ENCODE measurements at places on chromosomes 1 and 21.

DNA sequence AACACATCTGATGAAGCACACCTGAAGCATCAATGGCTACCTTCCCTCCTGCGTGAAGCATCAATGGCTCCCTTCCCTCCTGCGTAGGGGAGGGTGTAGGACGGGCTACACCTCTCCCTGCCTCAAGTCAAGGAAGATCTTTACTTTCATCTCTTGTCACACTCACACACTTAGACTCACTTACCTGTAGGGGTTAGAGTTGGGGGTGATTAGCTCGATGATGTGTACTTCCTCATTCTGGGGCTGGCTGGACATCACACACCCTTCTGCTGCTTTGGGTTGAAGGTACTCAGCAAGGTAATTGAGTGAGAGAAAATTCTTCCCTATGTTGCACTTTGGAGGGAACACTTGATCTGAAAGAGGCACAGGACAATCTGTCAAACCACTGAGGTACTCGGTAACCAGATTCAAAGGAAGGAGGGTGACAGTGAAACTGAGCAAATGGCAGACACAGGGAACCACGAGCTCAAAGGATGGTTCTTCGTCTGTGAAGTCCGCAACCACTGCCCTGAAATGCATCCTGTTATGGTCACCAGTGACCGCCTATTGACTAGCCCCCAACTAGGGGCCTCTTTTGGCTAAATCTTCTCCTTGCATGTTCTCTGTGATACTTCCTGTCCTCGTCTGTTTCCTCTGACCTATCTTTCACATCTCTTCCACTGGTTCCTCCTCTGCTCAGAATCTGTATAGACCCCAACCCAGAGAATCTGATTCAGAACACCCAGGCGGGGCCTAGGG lies 156.2 kb downstream of the TGFBR3 start:
- DNase-seq = no peak

DNA sequence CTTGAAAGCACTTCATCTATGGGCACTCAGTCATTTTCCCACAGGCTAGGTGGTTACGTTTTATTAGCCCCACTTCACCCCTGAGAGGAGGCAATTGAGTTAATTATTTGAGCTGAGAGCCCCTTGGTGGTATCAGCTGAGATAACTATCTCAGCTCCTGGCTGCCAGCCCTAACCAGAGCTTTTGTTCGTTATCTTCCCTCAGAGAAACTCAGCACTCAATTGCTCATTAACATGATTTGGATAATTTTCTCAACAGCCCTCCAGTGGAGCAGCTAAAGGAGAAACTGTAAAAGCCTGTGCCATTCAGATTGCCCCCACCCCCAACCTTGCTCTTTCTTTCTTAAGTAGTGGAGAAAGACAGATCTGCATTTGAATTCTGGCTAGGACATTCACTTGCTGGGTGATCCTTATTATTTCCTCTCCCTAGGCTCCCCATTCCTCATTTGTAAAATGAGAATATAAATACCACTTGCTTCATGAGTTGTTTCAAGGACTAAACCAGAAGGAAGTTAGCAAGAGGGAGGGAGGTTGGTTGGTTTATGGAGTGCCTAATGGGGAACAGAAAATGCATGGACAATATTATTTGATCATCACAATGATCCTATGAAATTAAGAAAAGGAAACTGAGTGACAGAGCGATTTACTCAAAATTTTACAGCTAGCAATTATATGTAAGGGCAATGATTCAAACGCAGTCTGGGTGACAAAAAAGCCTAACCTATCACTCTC lies 218.7 kb upstream of the FGGY start:
- DNase-seq = no peak

- no peak for DNase-seq
Observed at GRCh38 chr1:84505493-84506001, 639 bp upstream of the SPATA1 start.

GRCh38 chr21:41283211-41283818 lies 33.3 kb upstream of the FAM3B start:
- peak; percentile 81 for DNase-seq

DNA sequence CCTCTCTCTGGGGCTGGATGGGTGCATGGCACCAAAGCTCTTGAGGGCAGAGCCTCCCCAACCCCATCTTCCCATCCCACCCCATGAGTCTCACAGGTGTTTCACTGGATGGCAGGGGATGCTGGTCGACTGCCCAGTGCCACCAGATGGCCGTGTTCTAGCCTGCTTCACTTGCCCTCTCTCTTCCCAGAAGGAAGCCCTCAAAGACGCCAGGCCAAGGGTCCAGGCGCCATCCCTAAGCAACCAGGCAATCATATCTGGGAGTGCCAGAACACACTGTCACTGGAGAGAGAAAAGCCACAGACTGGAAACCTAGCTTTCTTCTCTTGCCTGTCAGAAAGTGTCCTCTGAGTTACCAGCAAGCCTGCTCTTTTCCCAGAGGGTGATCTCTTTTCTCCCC lies 26.7 kb downstream of the PIGM start:
- DNase-seq = no peak

DNA sequence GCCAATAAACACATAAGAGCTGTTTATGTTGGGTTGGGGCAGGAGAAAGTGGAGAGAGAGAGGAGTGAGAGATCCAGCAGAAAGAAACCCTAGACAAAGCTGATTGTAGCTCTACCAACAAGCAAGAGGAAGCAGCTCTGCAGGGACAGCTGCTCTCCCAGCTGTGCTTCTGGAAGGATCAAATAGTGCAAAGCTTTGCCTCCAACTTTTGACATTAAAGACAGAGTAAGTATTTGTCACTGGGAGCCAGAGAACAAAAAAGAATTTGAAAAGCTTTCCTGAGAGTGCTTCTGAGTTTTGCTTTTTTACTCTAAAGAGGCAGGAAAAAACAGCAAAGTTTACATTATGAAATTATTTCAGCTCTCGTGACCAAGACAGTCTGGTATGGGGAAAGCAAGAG lies 28.5 kb upstream of the C1orf198 start:
- no peak for DNase-seq

GRCh38 chr1:172832006-172832725 lies 173.3 kb downstream of the FASLG start:
- DNase-seq = no peak

GRCh38 chr1:36108314-36108713 lies 16.7 kb downstream of the COL8A2 start:
- peak; percentile 88 for DNase-seq

GRCh38 chr1:10378081-10378841 lies 20.6 kb upstream of the PGD start:
- DNase-seq = peak; percentile 76

GRCh38 chr1:201507360-201507675 lies 395 bp upstream of the CSRP1 start:
- DNase-seq = no peak

DNA sequence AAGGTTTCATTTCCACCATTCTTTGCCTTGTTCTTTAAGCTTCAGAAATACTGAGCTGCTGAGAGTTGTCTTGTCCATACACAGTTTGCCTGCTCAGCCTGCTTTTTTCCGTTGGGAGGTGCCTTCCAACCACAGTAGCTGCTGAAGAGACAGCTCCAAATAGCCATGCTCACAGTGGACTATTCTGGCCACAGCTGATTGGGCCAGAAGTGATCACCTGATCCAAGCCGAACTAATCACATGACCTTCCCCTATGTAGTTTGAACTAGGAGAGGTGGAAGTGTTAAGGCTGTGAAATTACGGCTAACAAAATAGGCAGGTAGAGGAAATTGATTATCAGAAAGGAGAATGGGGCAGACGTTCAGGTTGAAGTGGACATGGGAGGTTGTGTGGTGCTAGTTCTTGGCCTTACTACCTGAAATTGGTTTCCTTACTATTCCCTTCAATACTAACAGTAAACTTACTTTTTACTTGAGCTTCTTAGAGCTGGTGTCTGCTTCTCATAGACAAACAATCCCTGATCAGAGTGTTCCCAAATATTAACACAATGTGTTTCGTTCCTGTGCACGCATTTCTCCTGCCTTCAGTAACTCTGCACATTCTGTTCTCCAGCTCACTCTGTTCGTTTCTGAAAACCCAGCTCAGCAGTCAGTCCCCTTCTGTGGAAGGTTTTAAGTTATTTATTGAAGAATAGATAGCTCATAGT lies 136.1 kb downstream of the RWDD3 start:
- no peak for DNase-seq

DNA sequence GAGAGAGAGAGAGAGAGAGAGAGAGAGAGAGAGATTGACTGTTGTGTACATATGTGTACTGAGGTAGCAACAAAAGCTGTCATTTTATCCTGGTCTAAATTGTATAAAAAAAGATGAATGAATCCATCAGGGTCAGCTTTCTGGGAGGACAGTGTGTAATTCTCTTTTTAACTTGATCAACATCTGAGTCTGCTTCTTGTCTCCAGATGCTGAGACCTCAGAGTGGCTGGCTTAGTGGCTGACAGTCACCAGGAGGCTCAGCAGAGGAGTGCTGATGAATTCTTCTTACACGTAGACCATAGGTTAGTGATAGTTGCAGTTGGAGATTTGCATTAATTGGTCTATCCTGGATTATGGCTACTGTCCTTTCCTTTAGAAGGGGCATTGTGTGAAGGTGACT lies 28.5 kb upstream of the PLXNA2 start:
- no peak for DNase-seq

- no peak for DNase-seq
Observed at GRCh38 chr1:21691739-21692138, 22.6 kb upstream of the RAP1GAP start.

GRCh38 chr1:47241114-47242113 lies 9.4 kb upstream of the TAL1 start:
- DNase-seq = no peak

GRCh38 chr1:214352838-214353237 lies 71.9 kb downstream of the SMYD2 start:
- DNase-seq = no peak

DNA sequence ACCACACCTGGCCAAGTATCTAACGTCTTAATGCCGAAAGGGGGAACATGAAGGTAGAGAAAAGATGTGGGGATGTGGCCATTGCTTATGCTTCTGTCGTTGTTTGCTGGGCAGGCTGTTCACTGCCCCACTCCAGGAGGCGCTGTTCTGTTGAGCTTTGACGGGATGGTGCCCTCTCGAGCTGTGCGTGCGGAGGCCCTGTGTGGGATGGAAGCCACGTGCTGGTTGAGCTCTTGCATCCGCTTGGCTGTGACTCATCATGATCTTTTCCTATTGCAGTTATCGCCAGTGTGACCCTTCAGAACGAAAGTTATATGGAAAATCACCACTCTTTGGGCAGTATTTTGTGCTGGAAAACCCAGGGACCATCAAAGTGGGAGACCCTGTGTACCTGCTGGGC lies 26.3 kb downstream of the MTARC1 start:
- DNase-seq = no peak

- peak; percentile 0 for DNase-seq
Observed at GRCh38 chr1:75514270-75514669, 96.6 kb downstream of the SLC44A5 start.

DNA sequence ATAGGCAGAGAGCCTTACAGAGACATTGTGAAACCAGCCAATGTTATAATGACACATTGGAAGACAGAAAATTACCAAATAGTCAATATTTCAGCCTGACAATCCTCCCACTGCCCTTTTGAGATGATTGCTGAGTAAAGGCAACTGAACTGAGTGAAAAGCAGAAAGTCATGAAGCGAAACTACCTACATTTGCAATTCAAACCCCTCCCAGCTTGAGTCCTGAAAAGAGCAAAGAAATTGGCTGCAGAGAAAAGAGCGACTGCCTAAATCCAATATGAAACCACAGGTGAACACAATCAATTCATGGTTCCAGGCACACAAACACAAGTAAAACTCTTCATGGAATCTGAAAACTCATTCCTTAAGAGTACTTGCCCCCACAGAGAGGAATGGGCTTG lies 143.4 kb upstream of the CHRM3 start:
- DNase-seq = no peak

GRCh38 chr1:96510391-96510790 lies 211.2 kb upstream of the PTBP2 start:
- DNase-seq = no peak

- DNase-seq = peak; percentile 82
Observed at GRCh38 chr1:58727364-58727763, 27.5 kb upstream of the MYSM1 start.

DNA sequence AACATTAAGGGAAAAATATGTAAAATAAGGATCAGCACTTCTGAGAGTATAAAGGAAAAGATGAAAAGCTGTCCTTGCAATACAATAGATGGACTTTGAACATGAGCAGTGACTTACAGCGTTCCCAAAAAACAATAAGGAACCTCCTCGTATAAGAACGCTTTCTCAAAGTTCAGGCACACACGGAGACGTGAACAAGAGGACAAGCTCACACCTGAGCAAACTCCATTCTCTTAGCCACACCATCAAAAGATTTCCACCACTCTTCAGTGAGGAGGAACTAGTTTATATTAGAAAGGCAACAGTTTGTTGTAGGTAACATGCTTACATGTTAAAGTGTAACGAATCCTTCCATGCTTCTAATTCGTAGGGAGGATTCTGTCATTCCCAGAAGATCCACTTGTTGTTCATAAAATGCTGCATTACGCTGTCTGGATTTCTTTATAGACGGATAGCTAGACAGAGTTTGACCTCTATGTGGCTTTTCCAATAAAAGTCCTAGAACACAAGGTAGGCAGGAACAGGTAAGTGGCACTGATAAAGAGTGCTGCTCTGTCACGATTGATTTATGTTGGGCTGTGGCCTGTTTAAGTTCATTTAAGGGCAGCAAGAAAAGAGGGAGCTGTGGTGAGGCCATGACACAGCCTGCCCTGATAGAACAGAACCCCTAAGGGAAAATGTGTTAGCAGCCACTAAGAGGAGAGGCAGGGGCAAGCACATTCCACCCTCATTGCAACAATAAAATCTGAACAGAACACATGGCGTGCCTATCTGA lies 37.0 kb upstream of the ATP1A1 start:
- DNase-seq = no peak

- DNase-seq = no peak
Observed at GRCh38 chr1:3393024-3393986, 61.2 kb upstream of the ARHGEF16 start.

Data from fibroblast of skin of scalp (primary cell).